ENCODE measurements at places on chromosomes 1 and 21.

DNA sequence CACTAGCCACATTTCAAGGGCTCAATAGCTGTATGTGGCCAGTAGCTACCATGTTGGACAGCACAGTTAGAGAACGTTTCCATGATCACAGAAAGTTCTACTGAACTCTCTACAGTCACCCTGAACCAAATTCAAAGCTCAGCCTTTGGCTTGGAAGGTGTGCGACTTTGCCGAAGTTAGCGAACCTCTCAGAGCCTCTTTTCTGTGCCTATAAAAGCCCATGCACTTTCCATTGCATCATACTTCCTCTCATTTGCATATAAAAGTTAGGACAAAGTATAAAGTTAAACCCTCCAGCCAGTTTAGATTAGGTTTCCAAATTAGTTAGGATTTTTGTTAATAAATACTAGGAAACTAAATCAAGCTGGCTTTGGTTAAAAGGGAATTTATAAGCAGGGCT lies 4.7 kb upstream of the SLC1A7 start:
- DNase-seq, result no peak

GRCh38 chr1:94081566-94082344 lies 39.2 kb downstream of the ABCA4 start:
- no peak for DNase-seq

GRCh38 chr1:64616039-64616438 lies 128.8 kb upstream of the RAVER2 start:
- DNase-seq, result no peak

GRCh38 chr1:177830531-177831135 lies 139.2 kb downstream of the SEC16B start:
- no peak for DNase-seq

DNA sequence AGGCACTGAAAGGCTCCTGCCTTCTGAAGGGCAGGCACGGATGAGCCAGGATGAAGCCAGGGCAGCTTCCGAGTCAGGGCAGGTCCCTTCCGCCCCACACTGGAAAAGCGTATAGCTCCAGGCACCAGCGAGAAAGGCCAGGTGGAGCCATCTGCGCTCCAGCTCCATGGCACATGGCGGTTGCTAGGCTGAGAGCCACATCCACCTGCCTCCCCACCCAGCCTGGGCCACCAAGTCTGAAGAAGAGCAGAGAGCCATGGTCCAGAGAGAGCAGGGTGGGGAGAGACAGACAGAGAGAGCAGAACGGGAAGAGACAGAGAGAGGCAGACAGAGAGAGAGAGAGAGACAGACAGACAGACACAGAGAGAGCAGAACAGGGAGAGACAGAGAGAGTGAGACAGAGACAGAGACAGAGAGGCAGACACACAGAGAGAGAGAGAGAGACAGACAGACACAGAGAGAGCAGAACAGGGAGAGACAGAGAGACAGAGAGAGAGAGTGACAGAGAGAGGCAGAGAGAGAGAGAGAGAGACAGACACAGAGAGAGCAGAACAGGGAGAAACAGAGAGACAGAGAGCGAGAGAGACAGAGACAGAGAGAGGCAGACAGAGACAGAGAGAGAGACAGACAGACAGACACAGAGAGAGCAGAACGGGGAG lies 5.2 kb downstream of the FNDC10 start:
- no peak for DNase-seq

DNA sequence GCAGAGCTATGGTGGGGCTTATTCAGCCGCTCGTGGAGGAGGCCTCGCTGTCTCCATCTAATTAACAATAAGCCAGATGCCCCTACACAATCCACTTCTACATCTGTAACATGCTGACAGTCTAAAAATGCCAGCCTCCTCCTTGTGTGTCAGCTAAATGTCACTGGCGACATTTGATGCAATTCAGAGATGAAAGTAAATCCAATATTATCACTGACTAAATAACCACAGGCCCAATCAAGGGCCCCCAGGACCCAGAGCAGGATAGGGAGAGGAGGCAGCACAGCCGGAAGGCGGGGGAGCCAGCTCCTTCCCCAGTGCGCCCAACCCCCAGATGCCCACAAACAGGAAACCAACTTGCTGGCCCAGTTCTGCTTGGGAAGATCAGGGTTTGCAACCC lies 76.6 kb downstream of the DMRTA2 start:
- DNase-seq, result no peak

DNA sequence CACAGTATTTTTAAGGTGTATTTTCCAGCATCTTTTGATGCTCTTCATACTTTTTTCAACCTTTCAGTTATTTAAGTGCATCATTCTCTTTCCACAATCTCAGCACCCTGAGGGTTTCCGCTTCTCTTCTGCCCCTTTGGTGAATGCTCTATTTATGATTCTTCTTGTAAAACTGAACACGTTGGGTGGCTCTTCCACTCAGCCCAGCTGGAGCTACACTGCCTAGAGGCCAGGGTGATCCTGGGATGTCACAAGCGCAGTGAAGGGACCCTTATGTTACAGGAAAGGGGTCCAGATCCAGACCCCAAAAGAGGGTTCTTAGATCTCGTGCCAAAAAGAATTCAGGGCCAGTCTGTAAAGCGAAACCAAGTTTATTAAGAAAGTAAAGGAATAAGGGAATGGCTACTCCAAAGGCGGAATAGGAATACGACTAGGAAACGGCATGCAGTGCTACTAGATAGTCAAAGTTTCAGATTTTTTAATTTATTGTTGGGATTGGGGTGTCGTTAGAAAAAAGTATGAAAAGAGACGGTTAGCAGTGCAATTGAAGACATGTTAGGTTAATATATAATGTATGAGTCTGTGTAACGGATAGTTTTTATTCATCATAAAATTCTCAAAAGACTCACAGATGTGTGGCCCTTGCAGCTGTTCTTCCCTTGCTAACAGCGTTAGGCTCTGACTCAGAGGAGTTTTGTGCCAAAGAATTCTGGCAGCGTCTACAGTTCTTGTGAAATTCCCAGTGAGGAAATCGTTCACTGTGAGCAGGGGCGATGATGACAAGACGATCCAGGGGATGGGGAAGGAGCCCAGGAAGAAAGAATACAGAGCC lies 14.4 kb upstream of the ERVH48-1 start:
- no peak for DNase-seq

DNA sequence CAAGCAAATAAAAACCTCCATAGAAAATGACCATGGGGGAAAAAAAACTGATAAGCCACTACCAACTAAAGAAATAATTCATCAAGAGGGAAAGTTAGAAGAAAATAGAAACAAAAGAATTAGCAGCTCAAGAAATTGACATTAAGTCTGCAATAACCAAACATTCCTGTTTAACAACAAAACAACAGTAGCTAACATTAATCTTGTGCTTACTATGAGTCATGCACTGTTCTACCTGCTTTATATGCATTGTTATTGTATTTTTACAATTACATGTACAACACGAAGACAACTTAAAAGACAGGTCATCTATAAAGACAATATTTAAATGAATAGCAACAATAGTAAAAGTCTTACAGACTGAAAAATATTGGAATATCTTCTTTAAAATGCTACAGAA lies 34.4 kb upstream of the LRRC7 start:
- DNase-seq, result no peak

GRCh38 chr1:151142411-151143056 lies 3.9 kb downstream of the SEMA6C start:
- DNase-seq, result no peak

DNA sequence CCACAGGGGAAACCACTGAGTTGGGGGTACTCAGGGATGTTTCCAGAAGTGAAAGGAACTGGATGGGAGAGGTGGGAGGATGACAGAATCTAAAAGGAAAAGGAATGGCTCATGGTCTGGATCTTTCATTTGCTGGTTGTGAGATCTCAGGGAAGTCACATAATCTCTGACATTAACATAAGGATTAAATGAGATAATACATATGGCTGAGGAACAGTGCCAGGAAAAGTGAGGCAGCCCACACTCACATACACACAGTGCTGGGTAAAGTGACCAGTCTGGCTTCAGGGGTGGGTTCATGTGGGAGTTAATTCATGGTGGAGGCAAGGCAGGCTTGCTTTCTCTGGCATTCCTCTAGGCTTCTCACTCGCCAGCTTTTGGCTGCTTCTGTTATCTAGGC lies 3.9 kb upstream of the PTCH2 start:
- DNase-seq, result no peak

DNA sequence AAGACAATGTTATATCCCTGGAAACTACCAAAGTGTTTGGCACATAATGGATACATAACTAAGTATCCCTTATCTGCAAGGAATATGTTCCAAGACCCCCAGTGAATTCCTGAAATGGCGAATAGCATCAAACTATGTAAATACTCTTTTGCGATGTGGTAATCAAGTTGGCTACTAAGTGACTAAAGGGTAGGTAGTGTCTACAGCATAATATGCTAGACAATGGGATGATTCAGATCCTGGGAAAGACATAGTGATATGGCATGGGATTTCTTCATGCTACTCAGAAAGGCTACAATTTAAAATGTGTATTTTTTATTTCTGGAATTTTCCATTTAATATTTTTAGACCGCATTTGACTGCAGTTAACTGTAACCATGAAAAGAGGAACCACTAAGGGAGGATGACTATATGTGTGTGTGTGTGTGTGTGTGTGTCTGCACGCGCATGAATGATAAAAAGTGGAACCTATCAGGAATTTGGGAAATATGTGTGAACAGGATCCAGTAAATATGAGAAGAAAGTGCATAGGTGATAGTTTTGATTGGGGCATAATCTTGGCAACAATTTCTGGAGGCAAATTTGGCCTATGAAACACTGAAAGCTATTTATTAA lies 1899.9 kb downstream of the NCAM2 start:
- no peak for DNase-seq

Measured in Jurkat, Clone E6-1 (cell line).